ENCODE measurements at places on chromosomes 13 and 19.

- no peak for DNase-seq
Measured at GRCh38 chr13:59861676-59862075, 302.1 kb downstream of the DIAPH3 start.

GRCh38 chr19:1809678-1810077 lies 2.4 kb downstream of the ATP8B3 start:
- DNase-seq = no peak

DNA sequence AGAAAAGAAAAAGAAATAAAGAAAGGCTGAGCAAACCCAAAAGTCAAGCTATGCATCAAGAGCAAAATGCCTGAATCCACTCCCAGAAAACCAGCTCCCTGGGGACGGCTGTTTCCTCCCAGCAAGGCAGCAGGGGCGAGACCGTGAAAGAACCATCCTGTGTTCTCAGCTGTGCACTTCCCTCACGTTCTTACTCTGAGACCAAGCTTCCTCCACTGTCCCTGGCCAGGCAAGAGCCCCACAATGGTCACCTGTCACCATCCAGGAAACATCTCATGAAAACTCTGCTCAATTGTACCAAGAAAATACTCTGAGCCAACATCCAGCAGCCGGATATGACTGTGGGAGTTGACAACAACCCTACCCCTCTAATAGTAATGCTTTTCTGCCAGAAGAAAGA lies 22.9 kb downstream of the RAB20 start:
- DNase-seq = peak; percentile 40

- no peak for DNase-seq
Measured at GRCh38 chr19:31818798-31819105, 469.5 kb upstream of the TSHZ3 start.

DNA sequence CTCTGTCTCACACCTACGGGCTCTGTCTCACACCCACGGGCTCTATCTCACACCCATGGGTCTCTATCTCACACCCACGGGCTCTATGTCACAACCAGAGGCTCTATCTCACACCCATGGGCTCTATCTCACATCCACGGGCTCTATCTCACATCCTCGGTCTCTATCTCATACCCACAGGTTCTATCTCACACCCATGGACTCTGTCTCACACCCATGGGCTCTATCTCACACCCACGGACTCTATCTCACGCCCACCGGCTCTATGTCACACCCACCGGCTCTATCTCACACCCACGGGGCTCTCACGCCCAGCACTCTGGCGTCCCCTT lies 73.9 kb downstream of the COL4A2 start:
- DNase-seq = no peak

- DNase-seq = no peak
Measured at GRCh38 chr19:50432221-50433028, at the start of gene MYBPC2. Gene MYBPC2 (plus strand): TSS chr19:50432892. CDS start chr19:50432954, 62 bp downstream.

GRCh38 chr19:16364231-16364865 lies 39.7 kb downstream of the KLF2 start:
- DNase-seq = no peak

DNA sequence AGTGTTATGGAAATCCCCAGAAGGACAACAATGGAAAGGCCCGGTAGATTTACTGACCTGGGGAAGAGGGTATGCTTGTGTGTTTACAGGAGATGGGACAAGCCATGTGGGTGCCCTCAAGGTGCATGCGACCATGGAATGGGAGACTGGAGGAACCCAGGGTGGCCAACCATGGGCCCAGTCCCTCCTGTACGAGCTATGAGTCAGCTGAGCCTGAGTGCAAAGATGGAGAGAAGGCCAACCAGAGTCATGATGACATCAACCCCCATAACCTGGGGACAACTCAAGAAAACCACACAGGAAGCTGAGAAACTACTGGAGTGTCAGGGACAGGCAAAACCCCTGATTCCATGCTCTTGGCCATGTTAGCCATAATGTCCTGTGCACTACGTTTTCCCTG lies 7.8 kb downstream of the ZNF350 start:
- DNase-seq = peak; percentile 46

DNA sequence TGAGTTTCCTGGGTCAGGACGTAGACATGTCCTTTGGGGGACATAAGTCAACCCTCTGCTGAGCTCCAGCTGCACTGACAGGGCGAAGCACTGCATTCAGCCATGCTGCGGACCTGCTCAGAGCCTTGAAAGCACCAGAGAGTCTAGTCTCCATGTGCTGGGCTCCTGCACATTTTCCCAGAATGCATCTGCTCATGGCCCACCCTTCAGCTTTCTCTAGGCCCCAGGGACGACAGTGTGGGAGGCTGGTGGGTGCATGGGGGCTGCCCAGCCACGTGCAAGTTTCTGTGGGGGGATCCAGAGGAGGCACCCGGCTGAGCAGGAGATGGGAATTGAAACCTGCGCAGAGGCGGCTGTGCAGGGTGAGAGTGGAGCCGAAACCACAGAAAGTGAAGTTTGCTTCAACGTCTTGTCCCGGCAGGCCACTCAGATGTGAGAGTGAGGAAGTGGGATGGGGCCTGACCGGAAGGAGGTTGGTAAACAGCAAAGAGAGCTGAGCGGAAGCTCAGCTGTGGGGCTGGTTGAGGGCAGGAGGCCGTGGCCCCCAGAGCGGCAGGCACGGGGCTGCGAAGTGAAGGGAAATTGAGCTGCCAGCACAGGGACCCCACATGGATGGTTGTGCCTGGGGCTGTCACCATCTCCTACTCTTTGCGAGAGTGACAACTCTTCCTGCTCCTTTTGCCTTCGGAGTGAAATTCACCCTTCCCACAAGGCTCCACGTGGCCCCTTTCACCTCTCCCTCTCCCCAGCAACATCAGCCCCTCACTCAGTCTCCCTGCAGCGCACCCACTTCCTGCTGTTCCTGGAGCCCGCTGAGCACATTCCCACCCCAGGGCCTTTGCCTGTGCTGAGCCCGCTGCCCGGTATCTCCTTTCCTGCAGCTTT lies 11.8 kb downstream of the PGLS start:
- peak; percentile 99 for DNase-seq

GRCh38 chr13:46235286-46235685 lies 23.6 kb downstream of the LRRC63 start:
- no peak for DNase-seq

DNA sequence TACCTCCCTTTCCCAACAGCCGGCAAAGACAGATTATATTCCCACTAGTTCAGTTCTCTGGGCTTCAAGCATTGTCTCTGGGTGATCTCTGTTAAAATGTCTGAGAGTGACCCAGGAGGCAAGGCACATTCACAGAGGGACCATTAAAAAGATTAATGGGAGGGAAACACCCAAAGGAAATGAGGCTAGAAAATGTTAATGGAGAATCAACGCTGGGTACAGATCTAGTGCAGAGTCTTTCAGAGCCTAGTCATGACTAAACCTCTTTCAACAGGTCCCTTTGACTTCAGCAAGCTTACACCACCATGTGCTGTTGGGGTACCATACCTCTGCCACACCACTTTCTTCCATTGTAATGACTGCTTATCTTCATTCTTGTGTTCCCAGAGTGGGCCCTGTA lies 358.6 kb downstream of the DCT start:
- no peak for DNase-seq

DNA sequence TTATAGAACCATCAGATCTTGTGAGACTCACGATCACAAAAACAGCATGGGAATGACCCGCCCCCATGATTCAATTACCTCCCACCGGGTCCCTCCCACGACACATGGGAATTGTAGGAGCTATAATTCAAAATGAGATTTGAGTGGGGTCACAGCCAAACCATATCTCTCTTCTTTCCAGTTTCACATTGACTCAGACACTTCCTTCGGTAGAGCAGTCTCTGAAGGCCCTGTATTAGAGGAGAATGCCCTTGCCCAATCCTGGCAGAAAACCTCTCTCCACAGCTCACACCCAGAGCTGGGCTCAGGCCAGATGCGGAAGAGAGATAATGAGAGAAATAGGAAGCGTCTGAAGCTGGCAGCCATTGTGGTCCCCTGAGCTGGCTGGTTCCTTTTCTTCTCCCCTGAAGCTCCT lies 72.4 kb upstream of the CLDN10 start:
- DNase-seq = peak; percentile 94

- no peak for DNase-seq
Measured at GRCh38 chr13:47718556-47718955, 282.5 kb downstream of the SUCLA2 start.

GRCh38 chr13:28220166-28220565 lies 81.8 kb downstream of the PAN3 start:
- DNase-seq = no peak

- DNase-seq = peak; percentile 25
Measured at GRCh38 chr13:78131811-78132210, 213.2 kb upstream of the EDNRB start.

Data from NB4 (cell line).